MG63 (cell line): ENCODE measurements at places on chromosomes 3 and 15. TPM values are rescaled to one million over a fixed set of nuclear protein-coding genes. Genes with fewer than 3 reads are reported as not detected.

The TMCO5A gene
- not detected in 2 replicates for total RNA-seq

The SLC9A9 gene
- total RNA-seq, result 0.20 and 10.1 TPM in 2 replicates

The ITIH4 gene
- total RNA-seq, result not detected in 2 replicates

The LTF gene
- total RNA-seq, result not detected in 2 replicates

GRCh38 chr3:154970797-154971196, 109.3 kb upstream of the MME start:
- no peak for DNase-seq

DNA sequence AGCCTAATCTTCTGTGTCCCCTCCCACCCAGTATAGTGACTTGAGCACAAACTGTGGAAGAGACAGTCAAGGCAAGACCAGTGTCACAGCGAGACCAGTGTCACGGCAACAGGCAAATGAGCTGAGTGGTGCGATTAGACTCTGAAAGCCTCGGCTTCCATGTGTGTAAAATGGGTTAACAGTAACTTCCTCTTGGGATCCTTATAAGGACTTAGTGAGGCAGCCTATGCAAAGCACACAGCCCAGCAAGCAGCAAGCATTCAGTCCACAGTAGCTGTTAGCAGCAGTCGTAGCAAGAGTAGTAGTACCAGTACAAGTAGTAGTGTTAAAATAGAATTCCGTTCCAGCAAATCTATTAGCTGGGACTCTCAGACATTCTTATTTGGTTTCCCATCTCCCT, 334.1 kb downstream of the GABRB3 start:
- no peak for DNase-seq

DNA sequence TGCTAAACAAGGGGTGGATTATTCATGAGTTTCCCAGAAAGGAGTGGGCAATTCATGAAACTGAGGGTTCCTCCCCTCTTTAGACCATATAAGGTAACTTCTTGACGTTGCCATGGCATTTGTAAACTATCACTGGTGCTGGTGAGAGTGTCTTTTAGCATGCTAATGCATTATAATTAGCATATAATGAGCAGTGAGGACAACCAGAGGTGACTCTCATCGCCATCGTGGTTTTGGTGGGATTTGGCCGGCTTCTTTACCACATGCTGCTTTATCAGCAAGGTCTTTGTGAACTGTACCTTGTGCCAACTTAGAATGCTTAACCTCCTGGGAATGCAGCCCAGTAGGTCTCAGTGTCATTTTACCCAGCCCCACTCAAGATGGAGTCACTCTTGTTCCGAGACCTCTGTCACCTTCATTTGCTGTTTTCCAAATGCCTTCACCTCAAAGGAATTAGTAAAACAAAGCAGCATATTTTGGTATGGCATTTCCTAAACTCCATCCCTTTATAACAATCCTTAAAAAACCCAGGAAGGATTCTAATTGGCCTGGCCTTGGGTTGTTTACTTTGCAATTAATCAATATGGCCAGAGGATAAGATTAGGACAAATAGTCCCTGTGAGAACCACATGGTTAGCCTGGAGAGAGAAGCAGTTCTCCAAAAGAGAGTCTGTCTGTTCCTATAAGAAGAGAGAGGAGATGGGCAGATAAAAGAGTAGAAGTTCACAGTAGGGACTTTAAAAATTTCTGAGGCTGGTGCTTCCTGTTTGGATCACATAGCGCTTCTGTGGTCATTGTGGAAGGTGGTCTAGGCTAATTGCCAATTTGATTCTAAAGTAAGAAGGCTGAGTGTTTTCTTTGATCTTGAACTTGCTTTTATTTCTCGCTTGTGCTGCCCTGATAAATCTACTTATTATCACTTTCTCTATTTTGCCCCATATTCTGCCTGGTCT, 155.2 kb upstream of the EOMES start:
- no peak for DNase-seq

DNA sequence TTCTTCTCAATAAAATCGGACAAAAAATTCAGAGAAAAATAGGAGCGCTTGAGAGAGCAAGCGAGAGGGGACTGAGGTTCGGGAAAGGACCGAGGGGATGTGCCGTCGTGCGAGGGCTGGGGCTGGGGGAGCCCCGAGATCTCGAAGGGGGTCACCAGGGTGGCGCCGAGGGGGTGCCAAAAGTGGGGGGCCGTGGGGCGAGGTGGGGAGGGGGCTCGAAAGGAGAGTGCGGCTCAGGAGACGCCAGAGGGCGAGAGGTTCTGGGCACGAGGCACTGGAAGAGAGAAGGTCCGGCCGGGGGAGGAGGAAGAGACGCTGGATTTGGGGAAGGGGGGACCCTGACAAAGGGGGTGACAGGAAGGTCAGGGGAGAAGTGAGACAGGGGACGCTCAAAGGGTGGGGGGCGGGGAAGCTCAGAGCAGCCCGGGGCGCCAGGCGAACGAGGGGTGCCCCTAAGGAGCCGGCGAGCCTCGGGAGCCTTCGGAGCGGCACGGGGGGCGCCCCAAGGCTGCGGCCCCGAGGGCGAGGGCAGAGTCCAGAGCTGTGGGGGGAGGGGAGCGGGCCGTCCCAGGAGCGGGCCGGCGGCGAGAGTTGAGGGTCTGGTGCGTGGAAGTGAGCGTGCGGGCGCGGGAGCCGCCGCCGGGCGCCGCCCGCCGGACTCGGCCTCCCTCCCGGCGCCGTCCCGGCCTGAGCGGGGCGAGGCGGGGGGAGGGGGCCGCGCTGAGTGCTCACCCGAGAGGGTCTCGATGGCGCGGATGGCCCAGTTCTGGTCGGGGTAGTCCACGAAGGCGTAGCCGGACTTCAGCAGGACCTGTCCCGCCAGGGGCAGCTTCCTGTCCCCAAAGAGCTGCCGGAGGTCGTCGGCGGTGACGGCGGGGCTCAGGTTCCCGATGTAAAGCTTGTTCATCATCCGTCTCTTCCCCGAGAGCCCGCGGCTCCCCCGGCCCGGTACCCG, 514 bp downstream of the IGF2BP2 start:
- peak; percentile 36 for DNase-seq

DNA sequence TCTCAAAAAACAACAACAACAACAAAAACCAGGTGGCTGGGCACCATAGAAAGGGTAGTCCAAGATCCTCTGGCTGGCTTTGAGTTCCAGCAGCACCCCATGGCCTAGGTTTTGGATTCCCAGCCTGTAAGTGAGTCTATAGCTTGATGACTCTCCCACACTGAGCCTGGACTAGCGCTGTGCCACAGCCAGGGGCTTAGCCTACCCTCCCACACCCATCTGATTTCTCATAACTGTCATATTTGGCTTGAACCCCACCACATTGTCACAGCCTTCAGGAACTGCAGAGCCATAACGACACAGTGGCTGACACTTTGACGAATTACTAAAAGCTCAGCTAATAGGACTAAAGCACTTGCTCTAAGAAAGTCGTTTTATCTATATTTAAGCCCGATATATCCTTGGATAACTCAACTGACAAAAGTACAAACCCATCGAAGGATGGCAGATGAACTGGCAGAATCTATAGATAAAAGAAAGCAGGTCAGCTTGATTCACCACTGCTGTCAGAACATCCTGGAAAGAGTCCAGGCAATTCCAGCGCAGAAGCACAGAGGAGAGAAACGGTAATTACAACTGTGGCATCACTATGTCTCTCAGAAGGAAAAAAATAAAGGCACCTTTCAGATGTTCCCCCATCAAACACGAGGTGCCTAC, 62.1 kb downstream of the HOMER2 start:
- no peak for DNase-seq

GRCh38 chr15:100812802-100813201, 66.8 kb upstream of the ALDH1A3 start:
- DNase-seq, result no peak
